ENCODE measurements at places on chromosomes 12 and 14. TPM values are rescaled to one million over a fixed set of nuclear protein-coding genes. Genes with fewer than 3 reads are reported as not detected.

TAS2R10 gene
- total RNA-seq, result 0.84 TPM

YLPM1 gene
- total RNA-seq, result 88.4 TPM

ETFBKMT gene
- total RNA-seq, result 3.7 TPM

CEBPE gene
- total RNA-seq, result not detected

MRPS35 gene
- total RNA-seq, result 30.6 TPM

DNA sequence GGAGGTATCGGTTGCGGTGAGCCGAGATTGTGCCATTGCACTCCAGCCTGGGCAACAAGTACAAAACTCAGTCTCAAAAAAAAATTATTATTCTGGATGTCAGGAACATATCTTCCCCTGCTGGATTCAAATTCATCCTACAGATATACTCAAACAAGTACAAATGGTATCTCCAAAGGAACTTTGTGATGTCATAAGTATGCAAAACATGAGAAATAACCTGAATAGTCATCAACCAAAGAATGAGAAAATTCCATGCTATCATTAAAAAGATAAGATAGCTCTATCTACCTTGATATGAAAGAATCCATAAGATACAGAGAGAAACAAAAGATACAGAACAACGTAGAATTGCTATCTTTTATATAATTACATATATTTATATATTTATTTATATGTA is 67.7 kb downstream of the EEA1 start:
- no peak for DNase-seq

GRCh38 chr12:128928361-128928760 is 75.1 kb downstream of the GLT1D1 start:
- DNase-seq, result no peak

DNA sequence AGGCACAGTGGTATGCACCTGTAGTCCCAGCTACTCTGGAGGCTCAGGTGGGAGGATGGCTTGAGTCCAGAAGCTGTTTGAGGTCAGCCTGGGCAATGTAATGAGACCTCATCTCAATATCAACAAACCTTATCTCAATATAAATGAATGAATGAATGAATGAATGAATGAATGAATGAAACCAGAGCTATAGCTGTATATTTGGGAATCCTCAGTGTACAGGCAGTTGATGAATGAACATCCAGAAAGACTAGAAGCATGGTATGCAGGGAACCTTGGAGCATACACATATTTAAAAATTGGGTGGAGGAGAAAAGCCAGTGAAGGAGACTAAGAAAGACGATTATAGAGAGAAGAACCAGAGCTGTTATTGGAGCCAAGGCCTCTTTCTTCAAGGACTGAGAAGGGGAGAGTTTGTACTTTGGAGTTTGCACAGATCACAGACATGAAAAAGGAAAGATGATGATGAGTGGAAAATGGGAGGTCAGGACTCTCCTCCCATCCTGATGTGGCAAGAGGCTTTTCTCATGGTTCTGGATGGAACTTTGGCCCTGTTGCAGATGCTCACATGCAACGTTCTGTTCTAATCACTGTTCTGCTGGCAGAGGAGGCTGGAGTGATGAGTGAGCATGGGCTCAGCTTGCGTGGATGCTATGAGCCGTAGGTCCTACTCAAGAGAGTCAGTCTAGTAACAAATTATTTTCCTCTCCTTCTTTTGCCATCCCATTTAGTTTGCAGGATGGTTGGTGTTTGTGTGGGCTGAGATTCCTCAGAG is 114.4 kb downstream of the PRKCH start:
- DNase-seq, result no peak

DNA sequence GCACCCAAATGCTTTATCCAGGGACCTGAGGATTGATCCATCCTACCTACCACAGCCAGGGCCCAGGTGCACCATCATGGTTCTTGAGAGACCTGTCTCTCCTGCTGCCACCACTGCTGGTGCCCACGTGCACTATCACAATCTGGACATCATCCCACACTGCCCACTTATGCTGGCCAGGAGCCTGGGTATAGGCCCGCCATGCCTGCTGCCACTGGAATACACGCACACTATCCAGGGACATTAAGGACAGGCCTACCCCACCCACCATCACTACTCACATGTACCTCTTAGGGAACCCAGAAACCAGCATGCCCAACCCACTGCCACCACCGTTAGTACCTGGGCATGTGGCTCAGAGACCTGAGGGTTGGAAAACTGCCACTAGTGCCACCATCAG is 207.7 kb downstream of the NELL2 start:
- DNase-seq, result no peak

Data from osteocyte (in vitro differentiated cells).